GM12878 (cell line): ENCODE measurements at places on chromosomes 16 and 17.

GRCh38 chr16:81522108-81522701, 77.6 kb downstream of the CMIP start:
- no peak overlapping the region for H3K27ac ChIP-seq
- H3K27me3 ChIP-seq = no peaks in the 10 kb centered on the region
- no peak for DNase-seq
- peaks cover 5% of the 10 kb centered on the region; the same call in 1 of the 2 replicates for H3K36me3 ChIP-seq

GRCh38 chr17:44062871-44063270, 3.6 kb downstream of the LSM12 start:
- peaks cover 20% of the 10 kb centered on the region for H3K36me3 ChIP-seq
- H3K27me3 ChIP-seq = no peaks in the 10 kb centered on the region
- peak overlapping the region; percentile 41; the same call in 1 of the 2 replicates for H3K4me3 ChIP-seq
- H3K27ac ChIP-seq = no peak overlapping the region
- no peaks in the 10 kb centered on the region for H3K4me1 ChIP-seq

DNA sequence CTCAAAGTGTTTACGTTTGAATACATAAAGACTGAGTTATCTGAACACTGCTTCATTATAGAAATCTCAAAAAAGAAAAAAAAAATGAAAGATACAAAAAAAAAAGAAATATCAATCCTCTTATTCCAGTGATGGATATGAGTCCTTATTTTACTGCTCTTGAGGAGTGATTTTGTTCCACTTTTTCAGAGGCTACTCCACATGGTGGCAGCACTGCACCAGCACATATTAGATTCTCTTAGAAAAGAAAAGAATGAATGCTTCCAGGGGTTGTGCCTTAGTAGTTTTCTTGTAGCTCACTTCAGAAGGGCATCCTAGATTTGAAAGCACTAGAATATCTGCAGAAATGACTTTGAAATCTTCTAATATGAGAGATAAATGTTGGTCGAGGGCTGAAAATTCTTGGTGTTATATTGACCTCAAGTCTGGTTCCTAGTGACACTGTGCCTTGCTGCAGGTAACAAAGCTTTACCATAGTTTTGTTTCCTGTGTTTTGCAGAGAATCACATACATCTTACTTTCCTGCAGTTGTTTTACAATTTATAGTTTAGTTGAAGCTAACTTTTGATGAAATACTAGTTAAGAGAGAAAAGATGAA, 25.9 kb downstream of the AP2B1 start:
- peaks cover 8% of the 10 kb centered on the region; the same call in 1 of the 2 replicates for H3K36me3 ChIP-seq
- H3K27me3 ChIP-seq = no peaks in the 10 kb centered on the region
- no peak overlapping the region for H3K27ac ChIP-seq
- no peak for DNase-seq
- H3K4me1 ChIP-seq = peaks cover 2% of the 10 kb centered on the region; the same call in 1 of the 2 replicates

GRCh38 chr16:35798885-35799426, 2339.5 kb downstream of the TP53TG3F start:
- H3K36me3 ChIP-seq = no peaks in the 10 kb centered on the region
- H3K4me1 ChIP-seq = no peaks in the 10 kb centered on the region
- no peak overlapping the region for H3K4me3 ChIP-seq
- no peaks in the 10 kb centered on the region for H3K27me3 ChIP-seq
- no peak for DNase-seq

DNA sequence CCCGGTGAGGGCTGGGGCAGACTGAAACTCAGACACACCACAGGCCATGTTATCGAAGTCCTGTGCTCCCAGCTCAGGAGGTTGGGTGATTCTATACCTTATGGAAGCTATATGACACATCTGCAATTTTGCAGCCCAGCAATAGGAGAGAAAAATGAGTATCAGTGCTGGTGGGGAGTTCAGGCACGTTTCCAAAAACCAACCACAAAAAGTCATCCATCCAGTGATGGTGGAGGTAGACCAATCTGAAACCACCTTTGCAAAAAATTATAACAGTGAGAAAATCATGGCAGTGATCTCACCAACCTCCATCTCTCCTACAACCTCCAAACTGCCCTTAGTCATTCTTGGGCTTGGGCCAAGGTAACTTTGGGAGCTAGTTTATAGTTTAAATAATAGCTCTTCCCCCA, 327.9 kb downstream of the SLC39A11 start:
- no peaks in the 10 kb centered on the region for H3K4me1 ChIP-seq
- no peaks in the 10 kb centered on the region for H3K27me3 ChIP-seq

DNA sequence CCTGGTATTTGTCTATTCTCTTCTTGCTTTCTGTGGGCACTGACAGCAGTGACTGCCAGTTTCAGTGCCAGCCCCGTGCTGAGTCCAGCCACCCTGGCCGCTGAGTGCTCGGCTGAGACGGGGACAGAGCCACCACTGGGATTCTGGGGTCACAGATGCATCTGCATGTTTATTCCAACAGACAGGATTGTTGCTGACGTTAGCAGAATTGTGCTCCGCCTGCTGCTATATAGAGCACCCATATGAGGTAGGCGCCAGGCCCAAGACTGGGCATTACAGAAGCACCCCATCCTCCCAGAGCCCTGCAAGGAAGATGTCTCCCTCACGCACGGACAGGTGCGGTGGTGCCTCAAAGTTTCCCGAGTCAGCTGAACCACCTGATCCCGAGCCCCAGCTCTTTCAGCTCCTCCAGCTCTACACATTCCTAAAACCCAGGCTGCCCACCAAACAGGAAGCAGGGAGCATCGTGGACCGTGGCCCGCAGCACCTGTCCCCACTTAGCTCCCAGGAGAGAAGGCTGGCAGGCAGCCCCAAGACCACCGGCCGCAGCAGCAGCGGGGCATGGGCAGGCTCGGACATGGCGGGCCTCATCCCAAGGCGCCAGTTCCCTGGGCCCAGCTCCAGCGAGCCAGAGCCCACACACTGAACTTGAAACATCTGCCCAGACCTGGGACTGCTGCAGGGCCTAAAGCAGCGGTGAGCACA, 44.9 kb upstream of the RASD1 start:
- no peak overlapping the region for H3K27ac ChIP-seq
- H3K4me1 ChIP-seq = no peaks in the 10 kb centered on the region
- no peak for DNase-seq
- no peaks in the 10 kb centered on the region for H3K27me3 ChIP-seq
- no peak overlapping the region for H3K4me3 ChIP-seq
- no peaks in the 10 kb centered on the region for H3K36me3 ChIP-seq

DNA sequence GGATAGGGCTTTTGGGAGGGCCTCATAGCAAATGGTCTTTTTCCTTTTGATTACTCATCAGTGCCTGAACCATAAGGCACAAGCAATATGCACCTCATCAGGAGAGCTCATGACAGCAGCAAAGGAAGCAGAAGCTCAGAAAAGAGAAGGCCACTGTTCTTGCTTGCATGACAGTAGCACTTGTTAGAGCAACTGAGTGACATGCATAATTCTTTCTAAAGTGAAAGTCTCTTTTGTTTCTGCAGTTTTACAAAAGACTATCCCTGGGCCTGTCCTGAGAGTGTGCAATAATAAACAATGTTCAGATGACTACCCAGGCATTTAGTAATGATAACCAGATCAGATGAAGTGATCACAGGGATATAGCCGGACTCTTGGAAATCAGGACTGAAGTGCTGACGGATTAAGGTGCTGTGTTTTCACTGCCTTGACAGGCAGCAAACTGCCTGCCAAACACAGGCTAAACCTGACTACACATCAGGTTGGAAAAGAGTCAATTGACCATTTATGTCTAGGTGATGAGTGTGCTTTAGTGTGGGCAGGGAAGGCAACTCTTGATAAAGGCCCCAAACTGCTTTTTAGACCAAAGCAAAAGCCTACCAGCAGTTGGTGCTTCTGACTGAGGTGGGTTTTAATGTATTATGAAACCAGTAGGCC, 1860.3 kb downstream of the TP53TG3F start:
- H3K36me3 ChIP-seq = no peaks in the 10 kb centered on the region
- H3K4me3 ChIP-seq = no peak overlapping the region
- no peak overlapping the region for H3K27ac ChIP-seq
